Body of pancreas (tissue), 4 donors: ENCODE measurements at places on chromosomes 13 and 19.

- H3K36me3 ChIP-seq, result no peaks in the 10 kb centered on the region
- H3K4me1 ChIP-seq, result peaks cover 33% of the 10 kb centered on the region
- DNase-seq, result peak; percentile 76
- H3K4me3 ChIP-seq, result peak overlapping the region; percentile 13
- no peaks in the 10 kb centered on the region for H3K27me3 ChIP-seq
Measured at GRCh38 chr19:13796301-13797057, 1.2 kb downstream of the ZSWIM4 start.

GRCh38 chr13:100728201-100728600 lies 53.6 kb upstream of the TMTC4 start:
- peaks cover 24% of the 10 kb centered on the region for H3K4me1 ChIP-seq
- no peaks in the 10 kb centered on the region for H3K36me3 ChIP-seq
- no peaks in the 10 kb centered on the region for H3K27me3 ChIP-seq
- H3K4me3 ChIP-seq, result no peak overlapping the region

- H3K27ac ChIP-seq, result no peak overlapping the region
- no peaks in the 10 kb centered on the region for H3K36me3 ChIP-seq
- DNase-seq, result no peak
- peaks cover 11% of the 10 kb centered on the region for H3K4me1 ChIP-seq
- H3K4me3 ChIP-seq, result no peak overlapping the region
- H3K27me3 ChIP-seq, result no peaks in the 10 kb centered on the region
Measured at GRCh38 chr13:22432690-22433089, 748.1 kb upstream of the SGCG start.

DNA sequence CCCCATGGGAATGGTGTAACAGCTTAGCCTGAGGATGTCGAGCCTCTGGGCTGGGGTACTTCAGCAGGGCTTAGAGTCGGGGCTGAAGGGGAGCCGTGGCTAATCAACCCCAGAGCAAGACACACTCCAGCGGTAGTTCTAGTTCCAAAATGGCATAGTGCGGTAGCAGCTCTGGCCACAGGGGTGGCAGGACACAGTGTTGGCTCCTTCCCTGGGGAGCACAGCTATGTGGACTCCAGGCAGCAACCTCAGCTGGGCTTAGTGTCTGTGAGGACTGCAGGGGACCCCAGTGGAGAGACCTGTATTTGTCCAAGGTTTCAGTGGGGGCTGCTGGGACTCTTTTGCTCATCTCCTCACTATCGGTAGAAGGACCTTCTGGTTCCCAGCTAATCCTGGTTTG lies 70.8 kb upstream of the PCDH20 start:
- H3K4me1 ChIP-seq, result no peaks in the 10 kb centered on the region
- no peak for DNase-seq
- H3K4me3 ChIP-seq, result no peak overlapping the region
- no peak overlapping the region for H3K27ac ChIP-seq
- H3K27me3 ChIP-seq, result no peaks in the 10 kb centered on the region

GRCh38 chr13:113410472-113411201 lies 42.7 kb downstream of the ADPRHL1 start:
- H3K27ac ChIP-seq, result no peak overlapping the region
- no peaks in the 10 kb centered on the region for H3K27me3 ChIP-seq
- no peak overlapping the region for H3K4me3 ChIP-seq
- H3K4me1 ChIP-seq, result no peaks in the 10 kb centered on the region
- no peaks in the 10 kb centered on the region for H3K36me3 ChIP-seq

GRCh38 chr13:110209950-110210603 lies 96.9 kb downstream of the COL4A1 start:
- no peak overlapping the region for H3K27ac ChIP-seq
- H3K36me3 ChIP-seq, result no peaks in the 10 kb centered on the region
- H3K4me3 ChIP-seq, result no peak overlapping the region

GRCh38 chr13:73960474-73960873 lies 173.7 kb downstream of the KLF12 start:
- no peaks in the 10 kb centered on the region for H3K27me3 ChIP-seq
- no peaks in the 10 kb centered on the region for H3K4me1 ChIP-seq

DNA sequence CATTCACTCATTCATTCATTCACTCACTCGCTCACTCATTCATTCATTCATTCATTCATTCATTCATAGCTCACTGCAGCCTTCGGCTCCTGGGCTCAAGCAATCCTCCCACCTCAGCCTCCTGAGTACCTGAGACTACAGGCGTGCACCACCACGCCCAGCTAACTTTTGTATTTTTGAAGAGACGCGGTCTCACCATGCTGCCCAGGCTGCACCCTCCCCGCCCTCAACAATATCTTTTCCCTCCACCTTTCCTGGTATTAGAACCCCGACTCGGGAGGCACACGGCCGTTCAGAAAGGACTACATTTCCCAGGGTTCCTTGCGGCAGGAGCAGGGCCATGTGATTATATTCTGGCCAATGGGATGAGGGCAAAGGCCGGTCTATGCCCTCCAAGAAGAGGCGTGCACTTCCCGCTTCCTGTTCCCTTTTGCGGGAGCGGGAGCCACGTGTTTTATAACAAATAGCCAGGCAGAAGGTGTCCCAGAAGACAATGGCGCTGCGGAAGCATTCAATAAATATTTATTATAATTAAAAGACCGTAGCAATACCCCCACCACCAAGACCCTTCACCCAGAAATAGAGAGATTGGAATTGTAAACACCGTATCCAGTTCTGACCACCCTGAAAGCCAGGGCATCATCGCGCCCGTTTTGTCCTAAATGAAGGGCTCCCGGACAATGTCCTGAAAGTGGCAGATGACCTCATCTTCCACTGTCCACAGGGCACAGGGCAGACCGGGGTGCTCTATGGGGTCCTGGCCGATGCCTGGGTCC lies 15.9 kb downstream of the TICAM1 start:
- H3K4me1 ChIP-seq, result peaks cover 9% of the 10 kb centered on the region
- H3K36me3 ChIP-seq, result peaks cover 6% of the 10 kb centered on the region
- no peak overlapping the region for H3K27ac ChIP-seq
- H3K4me3 ChIP-seq, result no peak overlapping the region
- DNase-seq, result peak; percentile 90

GRCh38 chr19:38697197-38697596 lies 47.1 kb downstream of the CAPN12 start:
- DNase-seq, result no peak
- no peaks in the 10 kb centered on the region for H3K27me3 ChIP-seq
- no peak overlapping the region for H3K4me3 ChIP-seq
- H3K27ac ChIP-seq, result no peak overlapping the region
- H3K36me3 ChIP-seq, result peaks cover 2% of the 10 kb centered on the region

DNA sequence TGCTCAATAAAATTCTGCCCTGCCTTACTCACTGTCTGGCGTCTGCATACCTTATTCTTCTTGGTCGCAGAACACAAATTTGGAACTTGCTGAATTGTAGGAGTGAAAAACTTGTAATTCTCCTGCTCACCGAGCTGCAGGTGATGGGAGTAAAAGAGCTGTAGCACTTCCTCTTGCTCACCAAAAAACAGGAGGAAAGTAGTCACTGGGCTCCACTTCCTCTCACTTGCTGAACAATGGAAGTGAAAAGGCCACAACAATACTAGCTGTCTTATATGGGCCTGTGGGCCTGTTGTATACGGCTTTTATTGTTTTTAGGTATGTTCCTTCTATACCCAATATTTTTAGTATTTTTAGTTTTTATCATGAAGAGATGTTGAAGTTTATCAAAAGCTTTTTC lies 978.7 kb downstream of the SLITRK5 start:
- no peaks in the 10 kb centered on the region for H3K4me1 ChIP-seq
- H3K4me3 ChIP-seq, result no peak overlapping the region
- no peaks in the 10 kb centered on the region for H3K27me3 ChIP-seq
- DNase-seq, result no peak

- H3K36me3 ChIP-seq, result no peaks in the 10 kb centered on the region
- H3K27ac ChIP-seq, result no peak overlapping the region
- no peaks in the 10 kb centered on the region for H3K27me3 ChIP-seq
- no peak for DNase-seq
- H3K4me3 ChIP-seq, result no peak overlapping the region
Measured at GRCh38 chr13:59208405-59209195, 955.1 kb downstream of the DIAPH3 start.

GRCh38 chr13:51034906-51035305 lies 76.2 kb downstream of the C13orf42 start:
- H3K4me3 ChIP-seq, result no peak overlapping the region
- DNase-seq, result no peak
- no peaks in the 10 kb centered on the region for H3K4me1 ChIP-seq
- no peaks in the 10 kb centered on the region for H3K27me3 ChIP-seq
- H3K36me3 ChIP-seq, result no peaks in the 10 kb centered on the region
- H3K27ac ChIP-seq, result no peak overlapping the region
